Subcutaneous adipose tissue (tissue), 4 donors: ENCODE measurements at places on chromosomes 7 and 10. TPM values are rescaled to one million over a fixed set of nuclear protein-coding genes. Genes with fewer than 3 reads are reported as not detected.

The CYP26C1 gene
- 0.19 TPM for total RNA-seq

The AOAH gene
- total RNA-seq = 24.2 TPM

The DYNC1I1 gene
- 4.6 TPM for total RNA-seq

The GIMAP2 gene
- 10.9 TPM for total RNA-seq

The TMEM213 gene
- not detected for total RNA-seq

The ANKRD30A gene
- 0.66 TPM for total RNA-seq

The SLC18A2 gene
- total RNA-seq = 0.51 TPM

The KCNIP2 gene
- 472 TPM for total RNA-seq

The OR13A1 gene
- total RNA-seq = not detected

The HOXA1 gene
- total RNA-seq = 0.33 TPM
